ENCODE measurements at places on chromosomes 1 and 21. TPM values are rescaled to one million over a fixed set of nuclear protein-coding genes. Genes with fewer than 3 reads are reported as not detected.

DNA sequence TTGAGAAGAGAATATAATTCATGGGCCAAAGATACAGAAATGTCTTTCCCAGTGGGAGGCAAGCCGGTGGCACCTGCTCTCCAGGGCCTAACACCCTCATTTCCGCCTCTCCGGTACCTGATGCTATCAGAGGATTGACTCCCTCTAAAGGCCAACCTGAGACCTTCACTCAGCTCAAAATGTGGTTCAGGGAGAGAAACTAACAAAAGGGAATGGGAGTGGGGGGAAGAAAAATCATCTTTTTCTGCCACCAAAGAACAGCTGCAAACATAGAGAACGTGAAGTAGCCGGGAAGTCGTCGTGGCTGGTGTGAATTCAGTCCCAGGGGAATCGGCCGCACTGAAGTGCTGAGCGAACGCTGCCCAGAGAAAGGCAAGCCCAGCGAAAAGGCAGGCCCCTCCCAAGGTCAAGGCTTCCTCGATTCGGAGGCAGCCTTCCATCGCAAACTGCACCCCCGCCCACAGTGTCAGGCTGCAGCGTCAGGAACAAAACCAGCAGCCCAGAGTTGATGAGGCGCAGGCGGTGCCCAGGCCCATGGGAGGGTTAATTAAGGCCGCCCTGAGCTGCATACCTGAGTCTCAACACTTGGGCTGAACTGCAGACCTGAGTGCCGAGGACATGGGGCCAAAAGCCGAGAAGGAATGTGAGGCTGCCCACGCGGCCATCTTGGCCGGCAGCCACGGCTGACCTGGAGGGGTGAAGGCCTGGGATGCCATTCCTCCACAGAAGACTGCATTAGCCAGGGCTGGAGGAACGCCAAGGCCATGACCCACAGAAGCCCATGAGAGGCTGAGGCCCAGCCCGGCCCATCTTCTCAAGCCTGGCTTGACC, 160.2 kb downstream of the PSMG1 start:
- no peaks in the 10 kb centered on the region for H3K36me3 ChIP-seq
- H3K27me3 ChIP-seq: no peaks in the 10 kb centered on the region
- H3K4me1 ChIP-seq: peaks cover 30% of the 10 kb centered on the region
- no peak overlapping the region for H3K4me3 ChIP-seq
- DNase-seq: no peak

- peaks cover 33% of the 10 kb centered on the region for H3K4me1 ChIP-seq
- H3K27me3 ChIP-seq: no peaks in the 10 kb centered on the region
- peaks cover 46% of the 10 kb centered on the region for H3K36me3 ChIP-seq
Measured at GRCh38 chr1:56524263-56524662, 55.1 kb downstream of the PLPP3 start.

RGS18 gene
- total RNA-seq: 4.6 TPM

HIVEP3 gene
- total RNA-seq: 3.2 TPM

CLCNKB gene
- total RNA-seq: not detected
